Activated CD4-positive, alpha-beta memory T cell treated with anti-CD3 and anti-CD28 coated beads, Interleukin-2, amount 10 ng/mL, durations not matched to agents 7 days and 5 days (primary cell): ENCODE measurements at places on chromosomes 4 and X.

DNA sequence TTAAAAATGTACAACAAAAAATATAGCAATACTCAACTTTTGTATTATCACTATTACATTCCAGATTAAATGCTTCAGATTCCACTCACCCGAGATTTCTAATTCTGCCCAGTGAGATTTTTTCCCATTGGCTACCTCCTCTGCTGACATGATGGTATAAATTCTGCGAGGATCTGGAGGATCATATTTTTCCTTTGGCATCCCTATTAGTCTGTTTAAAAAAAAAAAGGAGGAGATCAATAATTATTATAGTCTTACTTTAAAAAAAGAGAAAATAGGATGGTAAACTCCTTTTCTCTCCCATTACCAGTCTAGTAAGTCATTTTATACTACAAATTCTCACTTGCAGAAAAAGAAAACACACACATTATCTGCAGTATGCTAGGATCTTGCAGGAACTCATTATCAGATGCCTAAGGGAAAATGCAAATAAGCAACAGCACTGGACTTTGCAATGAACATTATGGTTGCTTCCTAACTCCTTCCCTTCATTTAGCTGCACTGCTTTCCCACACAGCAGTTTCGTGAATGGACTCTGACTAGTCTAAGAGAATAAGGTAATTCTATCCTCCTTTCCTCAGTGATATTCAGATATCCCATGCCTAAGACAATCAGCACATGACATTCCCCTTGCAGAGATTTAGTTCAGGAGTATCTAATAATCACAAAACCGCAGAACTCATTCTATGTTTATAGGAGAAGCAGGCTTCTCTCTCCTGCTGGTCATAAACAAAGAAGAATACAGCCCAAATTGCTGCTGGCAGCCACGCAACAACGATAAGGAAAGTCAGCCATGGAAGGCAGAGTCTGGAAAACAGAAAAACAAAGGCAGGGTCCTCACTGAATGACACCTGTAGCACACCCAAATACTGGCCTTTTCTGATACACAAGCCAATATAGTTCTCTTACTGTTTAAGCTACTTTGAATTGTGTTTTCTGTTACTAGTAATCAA is 42.7 kb downstream of the CNOT6L start:
- H3K27ac ChIP-seq = no peak overlapping the region
- no peak for DNase-seq
- H3K36me3 ChIP-seq = peaks cover 51% of the 10 kb centered on the region
- no peaks in the 10 kb centered on the region for H3K27me3 ChIP-seq
- no peak overlapping the region for H3K4me3 ChIP-seq
- H3K4me1 ChIP-seq = peaks cover 15% of the 10 kb centered on the region

DNA sequence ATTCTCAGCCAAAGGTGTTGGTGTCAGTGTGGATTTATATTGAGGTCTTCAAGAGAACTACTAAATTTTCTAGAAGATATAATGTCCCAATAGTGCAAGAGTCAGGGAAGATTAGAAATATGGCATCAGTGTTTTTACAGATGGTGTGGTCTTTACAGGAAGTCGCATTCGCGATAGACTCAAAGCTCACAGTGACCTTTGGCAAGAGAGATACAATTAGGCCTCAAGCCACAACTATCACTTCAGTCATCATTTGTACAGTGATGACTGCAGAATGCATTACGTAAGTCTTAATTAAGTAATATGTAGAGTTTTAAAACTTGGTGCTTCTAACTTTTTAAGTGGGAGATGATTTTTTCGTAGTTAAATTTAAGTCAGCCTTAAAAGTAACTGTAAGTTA is 237.2 kb upstream of the FSTL5 start:
- H3K27ac ChIP-seq = no peak overlapping the region
- H3K4me1 ChIP-seq = no peaks in the 10 kb centered on the region
- DNase-seq = no peak
- no peaks in the 10 kb centered on the region for H3K36me3 ChIP-seq

GRCh38 chr4:99029852-99030251 is 34.3 kb downstream of the METAP1 start:
- no peak overlapping the region for H3K4me3 ChIP-seq
- DNase-seq = no peak
- H3K27me3 ChIP-seq = no peaks in the 10 kb centered on the region
- H3K27ac ChIP-seq = no peak overlapping the region

DNA sequence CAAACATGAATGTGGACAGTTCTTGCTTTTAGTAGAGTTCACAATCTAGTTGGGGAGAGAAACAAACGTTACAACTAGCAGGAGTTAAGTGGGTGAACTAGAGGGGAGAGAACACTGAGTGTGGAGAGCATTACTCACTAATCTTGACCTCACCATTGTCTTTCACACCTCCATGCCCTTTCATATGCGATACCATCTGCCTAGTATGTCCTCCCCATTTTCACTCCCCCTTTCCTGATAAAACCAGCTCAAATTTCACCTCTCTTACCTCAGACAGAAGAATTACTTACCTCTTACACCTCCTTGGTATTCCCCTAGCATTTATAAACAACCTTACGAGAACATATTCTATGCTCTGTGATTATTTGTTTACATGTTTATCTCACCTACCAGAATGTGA is 53.6 kb downstream of the LAS1L start:
- H3K27ac ChIP-seq = no peak overlapping the region
- no peak for DNase-seq
- no peaks in the 10 kb centered on the region for H3K36me3 ChIP-seq
- no peaks in the 10 kb centered on the region for H3K4me1 ChIP-seq

GRCh38 chr4:151715881-151716280 is 44.9 kb downstream of the GATB start:
- no peak overlapping the region for H3K4me3 ChIP-seq
- no peaks in the 10 kb centered on the region for H3K27me3 ChIP-seq
- H3K27ac ChIP-seq = no peak overlapping the region
- no peak for DNase-seq
- no peaks in the 10 kb centered on the region for H3K4me1 ChIP-seq
- no peaks in the 10 kb centered on the region for H3K36me3 ChIP-seq

DNA sequence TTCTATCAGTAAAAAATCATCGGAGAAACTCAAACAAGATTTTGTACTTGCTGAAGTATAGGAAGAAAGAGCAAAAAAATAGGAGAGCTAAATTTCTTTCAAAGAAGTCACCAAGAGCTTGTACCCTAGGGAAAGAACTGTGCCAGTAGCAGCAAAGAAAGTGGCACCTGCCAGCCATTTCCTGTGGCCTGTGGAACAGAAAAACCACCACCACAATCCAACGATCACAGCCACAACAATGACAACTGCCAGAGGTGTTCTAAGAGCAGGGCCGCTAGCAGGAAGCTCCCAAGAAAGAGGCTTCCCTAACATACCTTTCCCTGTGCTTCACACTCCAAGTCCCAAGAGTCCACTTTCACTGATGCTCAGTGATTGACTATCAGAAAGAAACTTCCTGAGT is 266.1 kb upstream of the GPC4 start:
- no peak overlapping the region for H3K4me3 ChIP-seq
- no peaks in the 10 kb centered on the region for H3K36me3 ChIP-seq
- peaks cover 3% of the 10 kb centered on the region for H3K4me1 ChIP-seq
- no peak overlapping the region for H3K27ac ChIP-seq

GRCh38 chr4:88938138-88938537 is 118.8 kb downstream of the FAM13A start:
- H3K4me1 ChIP-seq = peaks cover 9% of the 10 kb centered on the region
- no peaks in the 10 kb centered on the region for H3K27me3 ChIP-seq
- H3K36me3 ChIP-seq = no peaks in the 10 kb centered on the region
- H3K27ac ChIP-seq = no peak overlapping the region
- no peak for DNase-seq

- H3K36me3 ChIP-seq = no peaks in the 10 kb centered on the region
- H3K27me3 ChIP-seq = peaks cover 10% of the 10 kb centered on the region
- no peak within 1 kb of the TSS for H3K27ac ChIP-seq
- no peak for DNase-seq
These were observed at the start of gene ARMCX2 for GRCh38 chrX:101659601-101660063. Gene ARMCX2 (minus strand): TSS chrX:101659850. CDS start chrX:101657588, 2,262 bp downstream.

GRCh38 chrX:108537005-108537404 is 97.4 kb downstream of the COL4A5 start:
- H3K27ac ChIP-seq = no peak overlapping the region
- DNase-seq = no peak
- no peaks in the 10 kb centered on the region for H3K4me1 ChIP-seq
- no peak overlapping the region for H3K4me3 ChIP-seq
- no peaks in the 10 kb centered on the region for H3K36me3 ChIP-seq

DNA sequence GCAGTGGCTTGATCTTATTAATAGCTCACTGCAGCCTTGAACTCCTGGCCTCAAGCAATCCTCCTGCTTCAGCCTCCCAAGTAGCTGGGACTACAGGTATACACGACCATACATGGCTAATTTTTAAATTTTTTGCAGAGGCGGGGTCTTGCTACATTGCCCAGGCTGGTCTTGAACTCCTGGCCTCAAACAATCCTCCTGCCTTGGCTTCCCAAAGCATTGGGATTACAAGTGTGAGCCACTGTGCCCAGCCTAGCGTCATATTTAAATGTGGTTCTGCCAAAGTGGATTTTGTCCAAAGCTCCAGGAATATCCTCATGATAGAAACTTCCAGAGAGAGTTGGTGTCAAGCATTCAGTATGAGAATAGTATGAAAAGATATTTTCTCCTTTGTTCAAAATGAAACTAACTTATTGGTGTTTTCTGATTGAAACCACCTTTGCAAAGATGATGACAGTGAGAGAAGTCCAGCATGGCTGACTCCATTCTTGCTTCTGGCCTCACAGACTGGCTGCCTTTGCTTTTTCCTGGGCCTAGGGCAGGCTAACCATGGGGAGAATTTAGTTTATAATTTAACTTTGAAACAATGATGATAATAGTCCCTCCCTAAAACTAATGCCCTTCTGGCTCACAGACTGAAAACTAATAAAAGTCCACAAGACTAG is 129.0 kb downstream of the C4orf51 start:
- H3K4me3 ChIP-seq = no peak overlapping the region
- H3K27ac ChIP-seq = peak overlapping the region; percentile 50
- peaks cover 42% of the 10 kb centered on the region for H3K36me3 ChIP-seq
- H3K4me1 ChIP-seq = peaks cover 33% of the 10 kb centered on the region
- DNase-seq = no peak
- H3K27me3 ChIP-seq = no peaks in the 10 kb centered on the region

DNA sequence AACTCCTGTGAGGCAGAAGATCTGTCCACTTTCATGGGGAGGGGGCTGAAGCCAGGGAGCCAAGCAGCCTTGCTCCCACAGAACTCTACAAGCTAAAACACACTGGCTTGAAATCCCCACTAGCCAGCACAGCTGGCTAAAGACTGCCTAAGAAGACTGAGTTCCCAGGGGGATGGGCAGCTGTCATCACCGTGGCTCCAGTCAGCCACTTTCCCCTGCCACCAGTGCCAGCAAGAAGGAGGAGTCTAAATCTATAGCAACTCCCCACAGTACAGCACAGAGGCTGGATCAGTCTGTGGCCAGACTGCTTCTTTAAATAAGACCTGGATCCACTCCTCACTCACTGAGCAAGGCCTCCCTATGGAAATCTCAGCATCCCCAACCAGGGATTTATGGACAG is 308.6 kb downstream of the FAM47B start:
- no peak overlapping the region for H3K4me3 ChIP-seq
- H3K4me1 ChIP-seq = no peaks in the 10 kb centered on the region
- H3K36me3 ChIP-seq = no peaks in the 10 kb centered on the region
- H3K27me3 ChIP-seq = no peaks in the 10 kb centered on the region
- no peak overlapping the region for H3K27ac ChIP-seq
- no peak for DNase-seq

GRCh38 chr4:156676116-156676851 is 295.3 kb downstream of the PDGFC start:
- no peak for DNase-seq
- H3K27me3 ChIP-seq = no peaks in the 10 kb centered on the region
- H3K27ac ChIP-seq = no peak overlapping the region
- no peak overlapping the region for H3K4me3 ChIP-seq
- no peaks in the 10 kb centered on the region for H3K4me1 ChIP-seq

DNA sequence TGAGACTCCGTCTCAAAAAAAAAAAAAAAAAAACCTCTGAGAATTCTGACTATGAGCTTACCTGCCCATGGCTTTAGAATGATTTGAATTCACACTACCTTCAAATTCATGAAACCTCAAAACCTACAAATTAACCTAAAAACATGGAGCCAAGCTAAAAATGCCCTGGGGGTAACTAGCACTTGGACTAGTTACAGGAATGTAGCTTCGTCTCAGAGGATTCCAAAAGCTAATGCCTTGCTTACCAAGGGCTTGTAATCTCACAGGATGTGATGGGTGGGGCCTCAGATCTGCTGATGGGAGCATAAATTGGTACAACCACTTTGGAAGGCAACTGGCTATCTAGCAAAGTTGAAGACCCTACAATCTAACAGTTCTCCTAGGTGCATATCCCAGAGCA is 79.4 kb upstream of the SPRY1 start:
- H3K4me3 ChIP-seq = no peak overlapping the region
- no peak overlapping the region for H3K27ac ChIP-seq
- DNase-seq = no peak
- H3K27me3 ChIP-seq = no peaks in the 10 kb centered on the region

DNA sequence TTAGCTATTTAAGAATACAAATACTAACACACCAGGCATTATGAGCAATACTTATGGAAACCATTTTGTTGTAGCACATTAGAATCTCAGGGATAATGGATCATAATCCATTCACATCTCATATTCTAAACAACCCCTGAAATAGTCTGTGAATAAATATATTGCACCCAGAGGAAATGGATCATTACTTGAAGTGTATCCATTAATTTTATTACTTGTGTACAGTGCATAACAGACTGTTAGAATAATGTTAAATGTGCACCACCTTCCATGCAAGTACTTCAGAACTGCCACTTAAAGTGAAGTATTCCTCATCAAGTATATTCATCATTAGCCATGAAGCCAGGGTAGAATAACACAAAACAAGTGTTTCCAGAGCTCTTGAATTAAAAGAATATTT is 715.5 kb downstream of the DMD start:
- H3K4me1 ChIP-seq = no peaks in the 10 kb centered on the region
- H3K4me3 ChIP-seq = no peak overlapping the region
